ENCODE measurements at places on chromosomes 3 and 15.
A peak's percentile ranks its signal among the peaks of the same experiment; 100 is the strongest.

DNA sequence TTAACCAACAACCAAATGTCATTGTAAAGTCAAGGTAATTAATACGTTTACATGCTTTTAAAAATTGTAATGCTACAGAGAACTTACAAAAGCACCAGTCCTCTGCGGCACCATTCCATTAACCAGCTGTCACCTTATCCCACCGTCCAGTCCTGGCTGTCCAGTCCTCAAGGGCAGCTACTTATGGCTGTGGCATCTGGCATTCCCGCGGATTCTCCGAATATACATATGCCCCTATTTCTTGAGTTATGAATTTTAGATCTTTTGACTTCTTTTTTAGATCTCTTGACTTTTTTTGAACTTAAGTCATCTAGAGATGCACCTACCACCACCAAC is 382 bp upstream of the POMGNT2 start:
- DNase-seq: no peak

GRCh38 chr3:169105561-169105960 is 558.0 kb downstream of the MECOM start:
- no peak for DNase-seq

- DNase-seq: no peak
These were observed 5.4 kb upstream of the ACP3 start for GRCh38 chr3:132311841-132312240.

DNA sequence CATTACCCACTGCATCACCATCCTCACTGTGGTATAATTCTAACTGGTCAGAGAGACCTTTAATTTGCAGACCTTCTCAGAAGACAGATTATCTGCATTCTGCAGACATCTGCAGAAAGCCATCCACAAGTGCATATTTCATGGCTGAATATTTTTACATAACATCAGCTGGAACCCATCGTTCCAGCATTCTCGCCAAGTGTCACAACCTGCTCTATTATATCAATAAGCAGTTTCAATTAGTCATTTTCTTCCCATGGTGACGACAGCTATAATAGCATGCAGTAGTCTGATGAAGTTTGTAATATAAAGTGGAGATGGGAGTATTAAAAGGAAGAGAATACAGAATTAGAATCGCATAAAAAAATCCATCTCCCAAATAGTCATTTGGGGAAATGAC is 334.7 kb downstream of the FHIT start:
- no peak for DNase-seq

DNA sequence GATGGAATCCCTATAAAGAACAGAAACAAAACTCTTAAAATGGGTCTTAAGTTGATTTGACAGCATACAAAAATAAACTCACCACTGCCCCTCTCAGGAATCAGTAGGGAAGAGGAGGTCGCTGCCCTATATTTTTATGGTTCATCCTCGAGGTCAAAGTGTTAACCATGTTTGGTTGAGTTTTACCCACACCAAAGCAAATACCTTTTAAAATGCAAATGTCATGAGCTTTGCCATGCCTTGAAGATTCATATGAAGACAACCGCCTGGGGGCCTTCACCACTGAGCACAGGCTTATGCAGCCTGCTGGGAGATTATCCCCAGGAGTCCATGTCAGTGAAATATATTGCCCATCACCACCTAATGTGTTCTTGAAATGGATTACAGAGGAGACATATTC is 66.1 kb downstream of the GLB1 start:
- peak; percentile 54 for DNase-seq

GRCh38 chr15:62853114-62853840 is 189.3 kb upstream of the TPM1 start:
- no peak for DNase-seq

DNA sequence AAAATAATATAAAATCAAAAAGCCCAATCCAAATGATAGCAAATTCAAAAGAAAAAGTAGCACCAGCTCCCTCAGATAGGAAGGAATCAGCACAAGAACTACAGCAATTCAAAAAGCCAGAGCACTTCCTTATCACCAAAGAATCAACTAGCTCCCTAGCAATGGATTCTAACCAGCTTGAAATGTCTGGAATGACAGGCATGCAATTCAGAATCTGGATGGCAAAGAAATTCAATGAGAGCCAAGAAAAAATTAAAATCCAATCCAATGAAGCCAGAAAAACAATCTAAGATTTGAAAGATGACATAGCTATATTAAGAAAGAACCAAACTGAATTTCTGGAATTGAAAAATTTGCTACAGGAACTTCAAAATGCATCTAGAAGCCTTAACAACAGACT is 1334.4 kb upstream of the ALCAM start:
- DNase-seq: no peak

All from activated naive CD8-positive, alpha-beta T cell treated with anti-CD3 and anti-CD28 coated beads, Interleukin-2, amount 50 U/mL, for 24 hours (primary cell).